HuH-7.5 (cell line): ENCODE measurements at places on chromosomes 4 and X.
A peak's percentile ranks its signal among the peaks of the same experiment; 100 is the strongest.

GRCh38 chr4:88585917-88586316 lies 6.4 kb upstream of the HERC3 start:
- no peak for DNase-seq

- DNase-seq = peak; percentile 47
These were observed 41.0 kb upstream of the UCP1 start for GRCh38 chr4:140609548-140610425.

- no peak for DNase-seq
These were observed 48.4 kb upstream of the SLC7A3 start for GRCh38 chrX:70979136-70979762.

DNA sequence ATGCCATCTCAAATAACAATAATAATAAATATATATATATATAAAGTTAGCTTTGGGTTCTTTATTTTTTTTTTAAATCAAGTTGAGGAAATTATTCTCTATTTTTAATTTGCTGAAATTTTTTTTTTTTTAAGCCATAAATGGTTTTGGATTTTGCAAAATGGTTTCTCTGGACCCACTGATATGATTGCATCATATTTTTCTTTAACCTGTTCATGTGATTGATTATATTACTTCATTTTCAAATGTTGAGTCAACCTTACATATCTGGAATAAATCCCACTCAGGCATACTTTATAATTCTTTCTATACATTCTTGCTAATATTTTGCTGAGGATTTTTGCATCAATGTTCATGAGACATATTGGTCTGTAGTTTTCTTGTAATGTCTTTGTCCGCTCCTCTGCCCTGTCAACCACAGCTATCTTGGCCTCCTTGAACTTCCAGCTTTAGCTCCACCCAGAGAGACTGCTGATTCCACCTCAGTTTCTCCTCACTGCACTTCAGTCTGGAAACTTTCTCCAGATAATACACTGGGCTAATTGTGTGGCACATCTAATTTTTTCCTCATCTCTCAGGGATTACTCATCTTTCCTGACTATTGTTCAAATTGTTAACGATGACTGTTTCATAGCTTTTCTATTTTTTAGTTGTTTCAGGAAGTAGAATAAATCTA lies 160.9 kb upstream of the GIMD1 start:
- no peak for DNase-seq

DNA sequence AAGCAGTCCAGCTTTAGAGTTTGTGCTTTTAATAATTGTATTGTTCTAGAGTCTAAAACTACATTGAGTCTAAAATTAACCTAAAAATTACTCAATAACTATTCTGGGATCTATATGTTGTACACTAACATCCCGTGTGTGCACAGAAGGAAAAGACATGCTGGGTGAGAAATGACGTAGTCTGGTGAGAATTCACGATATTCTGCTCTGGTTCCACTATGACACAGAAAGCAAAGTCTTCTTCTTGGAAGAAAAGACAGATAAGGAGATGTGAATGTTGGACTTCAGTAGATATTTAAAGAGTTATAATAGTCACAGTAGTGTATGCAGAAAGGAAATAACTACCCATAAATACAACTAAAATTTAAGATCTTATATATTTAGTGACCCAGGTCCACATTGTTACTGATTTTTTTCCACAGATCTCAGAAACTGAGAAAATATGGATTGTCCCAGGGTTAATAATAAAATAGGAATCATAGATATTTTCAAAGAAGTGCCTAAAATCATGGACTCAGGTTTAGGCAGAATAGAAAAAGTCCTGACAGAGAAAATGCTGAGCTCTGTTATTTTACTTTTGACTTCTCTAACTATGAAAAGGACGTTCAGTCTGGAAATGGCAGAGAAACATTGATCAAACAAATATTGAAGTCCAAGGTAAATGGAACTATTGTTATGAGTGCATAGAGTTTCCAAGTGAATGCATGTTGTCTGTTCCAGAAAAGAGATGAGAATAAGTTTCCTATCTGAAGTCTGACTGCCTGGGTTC lies 170.7 kb downstream of the ANKRD50 start:
- no peak for DNase-seq

DNA sequence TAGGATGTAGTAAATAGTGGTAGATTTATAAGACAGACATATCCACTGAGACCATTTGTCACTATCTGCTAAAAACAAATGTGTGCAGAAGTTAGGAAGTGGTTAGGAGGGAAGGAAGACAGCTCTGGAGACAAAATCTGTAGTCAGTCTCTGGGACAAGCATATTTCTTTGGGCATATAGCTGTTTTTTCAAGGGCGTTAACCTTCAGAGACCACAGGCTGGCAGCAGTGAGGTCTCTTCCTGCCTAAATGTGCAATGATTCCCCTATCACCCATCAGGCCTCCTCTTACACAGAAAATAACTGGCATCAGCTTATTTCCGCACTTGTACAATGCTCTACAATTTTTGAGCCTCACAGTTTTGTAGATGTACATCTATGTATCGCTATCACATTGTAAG lies 6.5 kb downstream of the TMEM150C start:
- no peak for DNase-seq

DNA sequence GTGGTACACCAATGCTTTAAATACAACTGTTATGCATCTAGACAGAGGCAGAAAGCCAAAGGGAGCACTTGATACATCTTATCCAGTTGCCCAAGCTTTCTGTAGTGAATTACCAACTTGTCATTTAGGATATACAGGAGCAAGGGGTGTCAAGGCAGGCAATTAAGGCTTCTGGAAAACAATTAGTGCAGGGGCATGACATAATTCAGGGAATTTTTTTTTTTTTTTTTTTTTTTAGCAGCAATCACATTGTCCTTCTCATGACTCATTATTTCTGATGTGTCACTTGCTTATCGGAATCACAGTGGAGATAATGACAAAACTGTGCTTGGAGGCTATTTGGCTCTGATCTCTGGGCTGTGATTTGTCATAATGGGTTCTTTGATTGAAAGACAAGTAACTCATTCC lies 259.5 kb downstream of the ARHGAP24 start:
- DNase-seq = no peak

DNA sequence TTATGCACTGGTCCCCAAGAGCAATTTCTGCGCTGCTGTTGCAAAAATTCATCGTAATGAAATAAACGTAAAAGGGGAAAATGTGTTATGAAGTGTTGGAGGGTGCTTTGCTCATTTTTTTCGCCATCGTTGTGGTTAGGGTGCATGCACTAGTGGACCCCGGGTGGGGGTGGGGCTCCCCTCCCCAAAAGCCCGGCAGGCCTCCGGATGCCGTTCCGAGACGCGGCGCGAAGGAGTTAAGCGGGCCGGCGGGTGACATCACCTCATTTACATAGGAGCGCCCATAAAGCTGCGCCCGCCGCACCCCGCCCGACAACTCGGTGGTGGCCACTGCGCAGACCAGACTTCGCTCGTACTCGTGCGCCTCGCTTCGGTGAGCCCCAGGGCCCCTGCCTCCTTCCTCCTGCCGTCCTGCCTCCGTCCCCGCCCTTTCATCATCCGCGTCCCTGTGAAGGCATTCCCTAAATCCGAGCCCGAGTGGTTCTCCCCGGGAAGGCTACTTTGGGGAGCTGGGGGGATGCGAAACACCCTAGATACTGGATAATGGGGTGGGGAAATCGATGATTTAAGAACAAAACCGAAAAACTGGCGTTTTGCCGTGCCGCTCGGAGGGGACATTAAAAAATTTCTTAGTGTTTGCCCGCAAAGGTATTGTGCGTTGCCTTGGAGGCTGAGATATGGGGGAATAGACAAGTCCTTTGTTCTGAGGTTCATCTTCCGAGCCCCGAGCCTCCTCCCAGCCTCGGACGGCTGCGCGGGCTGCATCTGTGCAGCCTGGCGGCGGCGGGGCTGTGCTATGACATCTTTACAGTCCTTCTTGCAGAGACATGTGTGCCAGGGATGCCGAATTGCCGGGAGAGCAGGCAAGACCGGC lies at the start of gene TMSB4X:
Gene TMSB4X, plus strand, starts transcription at position 315 of the 874 bp plus-strand sequence.
- DNase-seq = peak; percentile 49

DNA sequence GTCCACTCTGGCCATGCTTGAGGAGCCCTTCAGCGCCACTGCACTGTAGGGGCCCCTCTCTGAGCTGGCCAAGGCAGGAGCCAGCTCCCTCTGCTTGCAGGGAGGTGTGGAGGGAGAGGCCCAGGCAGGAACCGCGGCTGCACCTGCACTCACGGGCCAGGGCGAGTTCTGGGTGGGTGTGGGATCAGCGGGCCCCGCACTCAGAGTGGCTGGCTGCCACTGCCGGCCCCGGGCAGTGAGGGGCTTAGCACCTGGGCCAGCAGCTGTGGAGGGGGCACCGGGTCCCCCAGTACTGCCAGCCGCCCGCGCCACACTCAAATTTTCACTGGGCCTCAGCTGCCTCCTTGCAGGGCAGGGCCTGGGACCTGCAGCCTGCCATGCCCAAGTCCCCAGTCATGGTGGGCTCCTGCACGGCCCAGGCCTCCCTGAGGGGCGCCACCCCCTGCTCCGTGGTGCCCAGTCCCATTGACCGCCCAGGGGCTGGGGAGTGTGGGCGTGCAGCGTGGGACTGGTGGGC lies 347.2 kb upstream of the SPOCK3 start:
- no peak for DNase-seq

- DNase-seq = no peak
These were observed 16.2 kb downstream of the GPAT3 start for GRCh38 chr4:83552083-83552482.

GRCh38 chr4:94349193-94349592 lies 6.6 kb upstream of the HPGDS start:
- DNase-seq = no peak

- no peak for DNase-seq
These were observed 118.6 kb downstream of the NAA11 start for GRCh38 chr4:79207281-79207680.

DNA sequence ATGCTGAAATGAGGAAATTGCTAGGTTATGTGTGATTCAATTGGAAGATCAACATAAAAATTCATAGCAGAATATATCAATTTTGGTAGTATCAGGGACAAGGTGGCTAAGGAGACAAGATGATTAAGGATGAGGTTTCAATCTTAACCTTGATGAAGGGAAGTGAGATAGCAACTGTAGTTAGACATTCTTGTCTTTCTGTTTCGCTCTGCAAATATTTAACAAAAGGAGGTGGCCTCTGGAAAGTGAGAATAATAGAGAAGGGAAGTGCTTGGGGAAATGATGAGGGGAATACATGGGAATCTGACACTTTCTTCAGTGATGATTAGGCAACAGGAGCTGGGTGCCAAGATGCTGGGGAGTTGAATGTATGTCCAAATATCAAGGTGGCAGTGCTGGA lies 337.1 kb upstream of the PUDP start:
- no peak for DNase-seq

DNA sequence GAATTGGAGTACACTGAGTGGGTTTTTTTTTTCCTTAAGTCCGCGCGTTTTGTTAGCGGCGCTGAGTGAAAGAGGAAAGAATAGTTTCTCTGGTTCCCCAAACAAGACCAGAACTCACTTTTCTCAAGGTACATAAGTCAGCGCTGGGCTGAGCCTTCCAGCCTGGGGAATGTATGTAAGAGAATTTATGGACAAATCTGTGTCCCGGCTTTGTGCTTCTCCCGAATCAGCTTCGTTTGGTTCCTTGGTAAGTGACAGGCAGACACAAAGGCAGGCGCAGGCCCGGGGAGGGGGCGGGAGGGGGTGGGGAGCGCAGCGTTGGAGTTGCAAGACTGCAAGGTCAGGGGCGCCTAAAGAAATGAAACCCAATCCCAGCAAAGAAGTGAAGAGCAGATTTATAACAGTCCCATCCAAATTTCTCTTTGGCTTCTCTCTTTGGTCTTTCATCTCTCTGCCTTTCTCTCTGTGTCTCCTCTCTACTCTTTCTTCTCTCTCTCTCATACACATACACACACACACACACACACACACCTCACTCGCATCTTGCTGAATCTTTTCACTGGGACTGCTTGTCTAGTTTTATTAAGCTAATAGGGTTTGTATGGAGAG lies 981 bp downstream of the TET2 start:
- DNase-seq = no peak

- DNase-seq = no peak
These were observed 138.9 kb downstream of the DCLK2 start for GRCh38 chr4:150217192-150217591.

GRCh38 chr4:29908276-29908675 lies 811.9 kb upstream of the PCDH7 start:
- DNase-seq = no peak

- no peak for DNase-seq
These were observed 70.2 kb downstream of the SMIM20 start for GRCh38 chr4:25984266-25984665.

GRCh38 chr4:105122350-105122749 lies 24.3 kb upstream of the TET2 start:
- DNase-seq = no peak

DNA sequence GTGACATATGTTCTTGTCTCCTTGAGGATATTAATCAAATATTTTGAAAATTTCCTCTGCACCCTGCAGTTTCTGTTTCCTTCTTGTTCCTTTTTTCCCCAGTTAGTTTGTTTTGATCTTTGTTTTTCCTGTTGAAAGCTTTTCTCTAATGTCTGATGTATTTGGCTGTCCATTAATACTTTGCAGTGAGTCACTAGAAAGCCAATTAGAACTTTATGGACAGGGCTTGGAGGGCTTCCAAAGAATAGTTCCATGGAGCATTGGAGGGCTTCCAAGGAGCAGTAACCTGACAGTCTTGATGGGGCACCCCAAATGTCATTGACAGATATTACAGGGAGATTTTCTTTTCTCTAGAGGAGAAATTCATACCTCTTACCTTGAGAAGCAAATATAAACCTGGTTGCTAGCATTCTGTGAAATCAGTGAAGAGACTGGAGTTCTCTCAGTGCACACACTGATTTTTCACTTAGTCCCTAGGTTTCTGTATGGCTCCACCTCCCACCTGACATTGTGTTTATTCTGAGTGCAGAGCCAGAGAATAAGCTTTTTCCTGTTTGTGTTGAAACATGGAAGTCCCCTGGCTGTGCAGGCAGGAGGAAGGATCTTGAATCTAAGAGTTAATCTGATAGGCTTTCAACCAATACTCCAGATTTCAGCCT lies 26.5 kb downstream of the SPARCL1 start:
- no peak for DNase-seq

DNA sequence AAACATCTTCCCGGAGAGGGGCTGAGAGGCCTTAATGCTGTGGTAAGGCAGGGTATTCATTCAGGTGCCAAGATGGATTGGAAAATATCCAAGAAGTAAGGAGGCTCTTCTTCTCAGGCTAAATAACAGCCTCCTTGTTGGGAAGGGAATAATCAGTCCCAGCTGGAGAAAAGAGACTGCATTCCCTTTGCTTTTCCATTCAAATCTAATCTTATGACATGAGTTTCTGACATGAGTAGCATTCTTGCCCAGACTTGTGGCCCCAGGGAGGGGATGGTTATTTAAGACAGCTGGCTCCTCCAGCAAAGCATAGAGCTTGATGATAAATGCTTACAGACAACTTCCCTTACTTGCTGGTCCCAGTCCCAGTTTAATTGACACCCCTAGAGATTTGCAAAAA lies 98.3 kb downstream of the DCLK2 start:
- DNase-seq = no peak

GRCh38 chr4:29927895-29928294 lies 792.3 kb upstream of the PCDH7 start:
- no peak for DNase-seq

- DNase-seq = no peak
These were observed 425.8 kb downstream of the PACRGL start for GRCh38 chr4:21126014-21126512.
